Umbilical cord (tissue), 2 donors: ENCODE measurements at places on chromosomes 5 and 9.

DNA sequence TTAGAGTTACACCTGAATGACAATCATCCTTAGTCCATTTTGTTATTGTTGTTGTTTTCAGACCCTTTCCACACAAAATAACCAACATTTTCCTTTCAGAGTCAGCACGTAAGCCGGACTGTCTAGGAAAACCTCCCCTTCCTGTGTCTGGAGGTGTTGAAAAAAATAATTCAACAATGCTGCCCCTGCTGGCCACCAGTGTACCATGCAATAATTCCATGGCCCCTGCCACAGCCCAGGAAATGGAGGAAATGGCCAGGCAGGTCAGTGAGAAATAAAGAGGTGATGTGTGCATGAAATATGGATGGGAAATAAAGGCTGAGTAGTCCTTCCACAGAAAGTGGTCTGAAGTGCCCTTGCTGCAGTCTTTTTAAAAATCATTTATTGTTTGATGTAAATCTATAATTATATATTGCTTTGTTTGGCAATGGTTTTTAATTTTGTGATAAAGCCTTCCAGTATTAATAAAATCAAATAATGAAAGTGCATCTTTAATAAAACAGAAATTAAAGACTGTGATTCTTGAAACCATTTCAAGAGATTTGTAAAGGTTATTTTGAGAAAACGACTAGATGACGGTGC, 152.8 kb upstream of the PAPPA start:
- no peak for DNase-seq

- no peak for DNase-seq
Observed at GRCh38 chr9:2957656-2958200, 113.8 kb upstream of the PUM3 start.

- no peak for DNase-seq
Observed at GRCh38 chr5:59138509-59138908, 555.6 kb downstream of the RAB3C start.

DNA sequence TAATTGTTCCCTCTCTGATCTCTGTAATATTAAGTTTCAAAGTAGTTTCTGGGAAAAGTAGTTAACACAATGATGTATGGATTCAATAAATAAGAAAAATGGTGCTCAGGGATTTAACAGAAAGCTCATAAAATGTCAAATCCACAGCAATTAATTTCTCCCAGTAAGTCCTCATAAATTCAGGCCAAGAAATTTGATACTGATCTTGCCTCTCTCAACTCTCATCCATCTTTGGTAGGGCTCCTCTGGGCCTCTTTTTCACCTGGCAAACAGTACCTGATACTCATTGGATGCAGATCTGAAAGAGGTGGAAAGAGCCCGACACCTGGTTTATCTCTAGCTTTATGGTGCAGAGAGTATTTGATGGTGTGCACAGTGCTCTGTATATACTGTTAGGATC, 106.1 kb downstream of the STK32A start:
- no peak for DNase-seq

DNA sequence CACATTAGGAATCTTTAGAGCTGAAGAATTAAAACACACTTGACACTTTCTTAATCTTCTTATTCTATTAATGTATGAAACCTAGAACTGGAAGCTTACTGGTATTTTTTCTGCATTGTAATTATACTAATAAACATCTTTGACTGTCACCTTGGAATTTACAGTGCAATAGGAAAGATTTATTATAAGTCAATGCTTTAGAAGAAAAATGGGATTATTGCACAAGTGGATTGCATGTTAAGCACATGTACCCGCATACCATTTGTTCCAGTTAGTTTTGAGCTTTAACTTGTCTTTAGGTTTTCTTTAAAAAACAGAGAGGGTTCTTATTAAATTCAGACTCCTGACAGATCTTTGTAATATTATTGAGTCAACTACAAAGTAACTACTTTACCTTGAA, 278.5 kb downstream of the CCDC171 start:
- DNase-seq: no peak

- no peak for DNase-seq
Observed at GRCh38 chr5:102753889-102754766, 977 bp upstream of the PAM start.
